Aorta (tissue), 5 donors: ENCODE measurements at places on chromosomes 6 and 20. TPM values are rescaled to one million over a fixed set of nuclear protein-coding genes. Genes with fewer than 3 reads are reported as not detected.

- DNase-seq: no peak
Measured at GRCh38 chr6:136030131-136030530, 178.6 kb downstream of the PDE7B start.

- no peak for DNase-seq
Measured at GRCh38 chr20:43065299-43065698, 124.4 kb downstream of the PTPRT start.

DNA sequence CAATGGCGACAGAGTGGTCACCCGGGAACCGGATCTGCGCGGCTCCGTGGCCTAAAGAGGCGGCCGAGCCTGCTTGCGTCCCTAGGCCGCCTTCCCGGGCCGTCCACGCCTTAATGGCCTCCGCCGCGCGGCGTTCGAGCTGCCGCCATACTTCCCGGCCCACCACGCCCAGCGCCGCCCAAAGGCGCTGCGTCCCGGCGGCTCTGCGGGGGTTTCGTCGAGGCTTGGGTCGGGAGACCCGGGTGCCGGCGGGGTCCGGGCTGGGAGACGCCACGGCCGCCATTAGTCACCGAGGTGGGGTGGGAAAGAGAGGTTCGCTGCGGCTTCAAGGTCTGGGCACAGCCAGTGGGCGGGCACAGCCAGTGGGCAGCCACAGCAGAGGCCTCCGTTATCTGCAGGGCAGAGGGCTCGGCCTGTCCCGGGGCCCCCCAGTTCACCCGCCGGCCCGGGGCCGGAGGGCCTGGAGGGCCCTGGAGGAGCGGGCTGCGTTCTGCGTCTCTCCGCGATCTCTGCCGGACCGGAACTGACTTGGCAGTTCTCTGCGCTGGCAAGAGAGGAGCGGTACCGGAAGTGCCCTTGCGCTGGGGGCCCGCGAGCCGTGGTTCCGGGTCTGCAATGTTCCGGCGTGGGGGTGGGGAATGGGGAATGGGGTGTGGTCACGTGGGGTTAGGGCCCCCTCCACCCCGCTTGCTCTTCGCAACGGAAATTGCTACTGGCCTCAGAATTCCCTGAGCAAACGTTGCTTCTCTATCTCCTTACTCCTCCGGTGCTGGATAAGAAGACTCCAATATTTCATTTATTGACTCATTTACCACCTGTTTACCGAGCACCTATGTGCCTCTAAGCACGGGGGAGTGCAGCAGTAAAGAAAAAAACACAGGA is 82.3 kb downstream of the CNBD2 start:
- DNase-seq: peak; percentile 96

DNA sequence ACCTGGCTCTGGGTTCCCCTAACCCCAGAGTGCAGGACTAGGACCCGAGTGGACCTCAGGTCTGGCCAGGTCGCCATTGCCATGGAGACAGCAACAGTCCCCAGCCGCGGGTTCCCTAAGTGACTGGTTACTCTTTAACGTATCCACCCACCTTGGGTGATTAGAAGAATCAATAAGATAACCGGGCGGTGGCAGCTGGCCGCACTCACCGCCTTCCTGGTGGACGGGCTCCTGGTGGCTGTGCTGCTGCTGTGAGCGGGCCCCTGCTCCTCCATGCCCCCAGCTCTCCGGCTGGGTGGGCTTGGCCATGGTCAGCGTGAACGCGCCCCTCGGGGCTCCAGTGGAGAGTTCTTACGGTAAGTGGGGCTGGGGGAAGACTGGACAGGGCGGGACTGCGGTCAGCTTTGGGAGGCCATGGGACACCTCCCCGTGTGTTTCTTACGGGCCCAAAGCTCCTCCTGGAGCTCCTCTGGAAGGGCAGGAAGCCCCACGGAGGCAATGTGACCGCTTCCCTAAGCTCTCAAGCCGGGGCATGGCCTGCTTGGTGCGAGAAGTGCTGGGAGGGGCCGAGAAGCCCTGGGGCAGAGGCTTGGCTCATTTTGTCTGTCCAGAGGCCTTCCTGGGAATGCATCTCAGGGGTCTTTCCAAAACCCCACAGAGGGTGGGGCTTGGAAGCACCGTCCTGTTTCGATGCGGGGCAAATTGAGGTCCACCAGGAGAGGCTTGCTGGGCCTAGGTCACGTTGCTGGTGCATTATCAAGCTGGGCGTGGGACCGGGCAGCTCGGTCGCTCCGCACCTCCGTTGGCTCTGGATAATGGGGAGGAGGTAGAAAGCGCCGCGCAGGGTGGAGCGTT is at the start of gene HNF4A:
HNF4A (plus strand) TSS at position 202 of the 855 bp plus-strand sequence; CDS start at position 308, 106 bp downstream.
- DNase-seq: no peak

- no peak for DNase-seq
Measured at GRCh38 chr20:46672543-46673148, 16.6 kb downstream of the TP53RK start.

DNA sequence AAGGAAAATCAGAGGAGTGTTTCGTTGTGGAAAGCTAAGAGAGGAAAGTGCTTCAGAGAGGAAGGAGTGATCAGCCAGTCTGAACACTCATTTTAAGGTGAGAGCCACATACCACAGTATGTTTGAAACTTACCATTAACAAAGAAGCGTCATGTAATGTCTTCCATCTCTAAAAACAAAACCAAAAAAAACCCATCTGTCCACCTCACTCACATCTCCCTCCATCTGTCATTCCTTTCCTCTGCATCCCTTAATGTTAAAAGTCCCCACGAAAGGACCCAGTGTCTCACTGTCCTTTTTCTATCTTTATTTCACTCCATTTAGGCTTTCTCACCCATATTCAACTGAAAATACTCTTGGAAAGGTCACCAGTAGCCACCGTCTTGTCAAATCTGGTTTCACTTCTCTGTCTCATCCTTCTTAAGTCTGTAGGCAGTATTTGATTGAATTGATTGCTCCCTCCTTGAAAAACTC is 59.4 kb upstream of the GNRH2 start:
- no peak for DNase-seq

GRCh38 chr6:88301256-88301655 is 135.1 kb upstream of the CNR1 start:
- DNase-seq: no peak

DNA sequence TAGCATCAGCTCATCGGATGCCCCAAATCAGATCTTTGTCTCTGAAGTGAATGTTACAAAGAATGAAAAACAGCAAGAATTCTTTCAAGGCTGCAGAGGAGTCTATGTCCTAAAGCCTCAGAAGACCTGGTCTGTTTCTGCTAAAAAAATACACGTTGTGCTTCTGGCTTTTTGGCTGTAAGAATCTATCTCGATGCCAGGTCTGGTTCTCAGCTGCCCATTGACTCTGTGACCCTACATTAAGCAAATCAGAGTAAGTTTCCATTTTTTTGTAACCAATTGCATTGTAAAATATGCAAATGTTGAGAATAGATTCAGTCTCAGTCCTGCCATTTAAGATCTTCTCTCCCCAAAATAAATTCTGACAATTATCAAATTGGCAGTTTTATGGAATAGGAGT is 705.4 kb downstream of the RFPL4B start:
- DNase-seq: no peak

DNA sequence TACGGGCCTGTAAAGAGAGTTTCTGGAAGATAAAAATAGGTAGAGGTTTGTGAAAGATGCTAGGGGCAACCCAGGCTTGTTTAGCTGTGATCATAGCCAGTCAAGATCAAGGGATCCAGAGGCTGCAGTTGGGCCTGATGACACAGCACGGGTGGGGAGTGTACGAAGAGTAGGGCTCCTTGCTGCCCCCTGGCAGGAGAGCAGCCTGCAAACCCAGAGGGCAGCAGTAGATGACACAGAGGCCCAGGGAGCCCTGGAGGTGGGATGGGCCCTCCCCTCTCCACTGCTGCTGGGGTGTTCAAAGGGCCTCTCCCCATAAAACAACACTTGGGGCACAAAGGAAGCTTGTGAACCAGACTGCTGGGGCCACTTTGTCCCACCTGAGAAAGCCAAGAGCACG is 47.2 kb downstream of the VEGFA start:
- no peak for DNase-seq

DNA sequence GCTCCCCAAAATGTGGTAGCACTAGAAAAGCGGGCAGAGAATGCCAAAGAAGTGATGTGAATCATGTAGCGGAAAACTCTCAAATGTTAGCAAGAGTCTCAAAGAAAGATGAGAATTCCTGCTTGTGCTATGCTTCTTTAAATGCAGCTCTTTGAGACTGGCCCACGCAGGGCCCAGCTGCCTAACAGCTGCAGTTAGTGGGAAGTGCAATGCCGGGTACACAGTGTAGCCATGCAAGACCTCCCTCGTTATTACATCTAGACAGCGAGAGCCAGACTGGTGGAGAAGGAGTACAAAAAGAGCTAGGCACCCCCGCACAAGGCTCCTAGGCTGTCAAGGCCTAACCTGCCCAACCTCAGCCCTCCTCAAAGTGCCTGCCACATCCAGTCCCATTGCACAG is 201.7 kb upstream of the PRDM1 start:
- DNase-seq: no peak

GRCh38 chr20:3208786-3209256 is 477 bp upstream of the ITPA start:
- no peak for DNase-seq

DNA sequence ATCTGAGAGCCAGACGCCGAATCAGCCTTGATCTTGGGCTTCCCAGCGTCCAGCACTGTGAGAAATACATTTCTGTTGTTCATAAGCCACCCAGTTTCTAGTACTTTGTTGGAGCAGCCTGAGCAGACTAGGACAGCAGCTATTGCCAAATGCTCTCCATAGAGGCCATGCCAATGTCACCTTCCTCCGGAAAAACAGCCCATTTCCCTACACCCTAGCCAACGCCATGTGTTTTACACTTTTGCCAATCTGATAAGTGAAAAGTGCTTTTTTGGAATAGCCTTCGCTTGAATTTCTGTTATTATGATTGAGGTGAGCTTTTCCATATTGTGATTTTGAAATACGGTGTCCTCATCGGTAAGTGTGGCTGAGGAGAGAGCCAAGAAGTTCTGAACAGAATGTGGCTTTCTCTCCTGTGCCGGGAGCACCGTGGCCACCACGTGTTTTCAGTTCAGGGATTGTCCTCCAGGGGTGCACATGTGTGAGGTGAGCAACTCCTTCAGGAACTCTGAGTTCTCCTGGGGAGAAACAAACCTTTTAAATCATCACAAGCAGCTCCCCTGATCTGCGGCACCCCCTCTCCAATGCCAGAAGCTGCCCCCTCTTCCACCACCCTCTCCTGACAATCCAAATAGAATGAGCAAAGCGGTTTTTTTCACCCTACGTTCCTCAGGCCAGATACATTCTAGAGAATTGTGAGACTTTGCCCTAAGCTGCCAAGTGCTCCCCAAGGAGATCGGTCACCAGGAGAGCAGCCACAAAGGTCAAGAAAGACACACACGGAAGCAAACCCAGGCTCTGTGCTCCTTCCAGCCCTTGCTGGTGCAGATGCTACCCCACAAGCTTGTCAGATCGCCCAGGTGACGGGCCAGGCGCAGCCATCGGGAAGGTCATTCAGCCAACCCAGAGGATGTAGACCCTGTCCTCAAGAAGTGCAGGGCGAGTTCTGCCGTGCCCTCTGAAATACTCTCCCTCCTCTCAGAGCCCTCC is 36.0 kb downstream of the TAF8 start:
- no peak for DNase-seq

- no peak for DNase-seq
Measured at GRCh38 chr6:157487110-157487773, 106.3 kb downstream of the ZDHHC14 start.

DNA sequence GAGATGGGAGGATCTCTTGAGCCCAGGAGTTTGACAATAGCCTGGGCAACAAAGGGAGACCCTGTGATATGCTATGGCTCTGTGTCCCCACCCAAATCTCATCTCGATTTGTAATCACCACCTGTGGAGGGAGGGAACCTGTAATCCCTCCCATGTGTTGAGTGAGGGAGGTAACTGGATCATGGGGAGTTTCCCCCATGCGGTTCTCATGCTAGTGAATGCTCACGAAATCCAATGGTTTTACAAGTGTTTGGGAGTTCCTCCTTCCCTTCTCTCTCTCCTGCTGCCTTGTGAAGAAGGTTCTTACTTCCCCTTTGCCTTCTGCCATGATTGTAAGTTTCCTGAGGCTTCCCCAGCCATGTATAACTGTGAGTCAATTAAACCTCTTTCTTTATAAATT is 3.4 kb downstream of the NUDT3 start:
- no peak for DNase-seq

DNA sequence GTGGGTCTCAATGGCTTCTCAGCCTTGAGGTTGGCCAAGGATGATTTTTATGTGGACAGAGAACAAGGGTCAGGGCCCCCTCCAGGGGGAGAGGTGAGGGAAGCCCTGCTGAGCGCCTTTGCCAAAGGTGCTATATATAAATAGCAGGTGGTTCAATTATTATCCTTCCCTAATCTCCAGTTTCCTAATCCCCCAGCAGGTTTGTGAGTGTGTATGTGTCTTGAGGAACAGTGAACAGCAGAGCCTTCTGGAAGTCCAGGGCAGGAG is 3.2 kb upstream of the SIRPA start:
- DNase-seq: no peak

GRCh38 chr20:58542411-58543095 is 27.4 kb upstream of the APCDD1L start:
- no peak for DNase-seq

- no peak for DNase-seq
Measured at GRCh38 chr6:5459346-5459745, 198.0 kb downstream of the FARS2 start.

- DNase-seq: no peak
Measured at GRCh38 chr6:147285087-147285855, 81.1 kb downstream of the STXBP5 start.

Gene PLCB1
- 10.7 TPM for total RNA-seq

Gene CTCFL
- not detected for total RNA-seq

Gene COL12A1
- 150 TPM for total RNA-seq

Gene KIF3B
- 26.6 TPM for total RNA-seq

Gene LY6G5C
- total RNA-seq: 1.2 TPM

Gene TUBB2B
- total RNA-seq: 5.6 TPM

Gene CDH26
- total RNA-seq: 4.5 TPM

Gene TMEM244
- not detected for total RNA-seq

Gene DYNLT2
- 2.8 TPM for total RNA-seq

Gene PROCR
- total RNA-seq: 75.9 TPM

Gene TTK
- 0.84 TPM for total RNA-seq

Gene SGK2
- 2.7 TPM for total RNA-seq

Gene MYCT1
- total RNA-seq: 11.9 TPM

Gene HMGCLL1
- 1.5 TPM for total RNA-seq

Gene PRPH2
- 1.4 TPM for total RNA-seq
